ENCODE measurements at places on chromosomes 7 and 10.

DNA sequence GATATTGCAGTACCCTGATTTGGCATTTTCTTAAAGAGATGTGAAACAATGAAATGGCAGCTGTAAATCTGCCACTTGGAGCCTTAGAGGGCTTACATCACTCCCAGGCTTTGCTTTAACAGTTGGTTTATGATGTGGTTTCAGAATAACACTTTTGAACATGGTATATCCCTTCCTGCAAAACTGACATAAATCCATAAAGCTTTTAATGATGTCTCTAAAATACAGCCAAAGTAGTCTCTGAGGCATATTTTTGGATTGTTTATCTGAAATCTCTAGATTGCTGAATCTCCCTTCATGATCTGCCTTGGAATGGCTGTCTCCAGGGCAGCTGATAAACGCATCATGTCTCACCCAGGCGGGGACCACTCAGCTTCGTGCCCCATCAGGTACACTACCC lies 377.8 kb upstream of the C7orf33 start:
- DNase-seq: no peak

DNA sequence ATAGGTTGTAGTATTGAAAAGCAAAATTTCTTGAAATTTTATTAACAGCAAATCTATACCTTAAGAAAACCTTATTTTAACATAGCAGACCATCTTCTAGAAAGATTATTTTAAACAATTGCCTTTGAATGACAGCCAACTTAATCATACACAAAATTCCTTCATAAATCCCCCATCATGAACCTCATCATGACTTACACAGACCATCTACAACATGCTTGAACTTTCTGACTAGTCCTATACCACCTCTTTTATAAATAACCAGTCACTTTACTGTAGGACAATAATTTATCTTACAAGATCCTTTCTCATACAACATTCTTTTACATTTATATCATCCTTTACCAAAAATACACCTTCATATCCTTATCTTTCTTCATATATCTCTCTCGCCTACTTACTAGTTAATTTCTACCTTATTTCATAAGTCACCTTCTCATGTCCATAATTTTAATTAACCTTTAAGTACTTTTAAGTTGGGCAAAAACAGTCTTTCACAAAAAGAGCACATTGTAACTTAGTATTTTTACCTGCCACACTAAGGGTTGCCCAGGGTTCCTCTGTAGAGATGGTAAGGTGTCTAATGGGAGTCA lies 16.6 kb upstream of the PTN start:
- DNase-seq: no peak

DNA sequence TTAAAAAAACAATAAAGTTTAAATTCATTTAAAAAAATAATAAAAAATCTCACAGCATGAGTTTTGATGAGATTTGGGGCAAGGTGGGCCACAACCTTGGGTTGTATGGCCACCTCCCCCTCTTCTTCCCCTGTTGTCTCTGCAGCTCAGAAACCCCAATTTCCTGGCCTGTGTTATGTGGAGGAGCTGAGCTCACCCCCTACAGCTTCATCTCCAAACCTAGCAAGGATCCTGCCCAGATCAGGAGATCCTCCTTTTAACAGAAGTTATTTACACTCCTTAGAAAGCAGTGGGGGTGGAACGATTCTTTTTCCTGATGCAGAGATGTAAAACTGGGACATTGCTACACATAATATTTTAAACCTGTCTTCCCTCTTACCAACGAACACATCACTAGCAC lies 6.9 kb upstream of the SH2D4B start:
- no peak for DNase-seq

DNA sequence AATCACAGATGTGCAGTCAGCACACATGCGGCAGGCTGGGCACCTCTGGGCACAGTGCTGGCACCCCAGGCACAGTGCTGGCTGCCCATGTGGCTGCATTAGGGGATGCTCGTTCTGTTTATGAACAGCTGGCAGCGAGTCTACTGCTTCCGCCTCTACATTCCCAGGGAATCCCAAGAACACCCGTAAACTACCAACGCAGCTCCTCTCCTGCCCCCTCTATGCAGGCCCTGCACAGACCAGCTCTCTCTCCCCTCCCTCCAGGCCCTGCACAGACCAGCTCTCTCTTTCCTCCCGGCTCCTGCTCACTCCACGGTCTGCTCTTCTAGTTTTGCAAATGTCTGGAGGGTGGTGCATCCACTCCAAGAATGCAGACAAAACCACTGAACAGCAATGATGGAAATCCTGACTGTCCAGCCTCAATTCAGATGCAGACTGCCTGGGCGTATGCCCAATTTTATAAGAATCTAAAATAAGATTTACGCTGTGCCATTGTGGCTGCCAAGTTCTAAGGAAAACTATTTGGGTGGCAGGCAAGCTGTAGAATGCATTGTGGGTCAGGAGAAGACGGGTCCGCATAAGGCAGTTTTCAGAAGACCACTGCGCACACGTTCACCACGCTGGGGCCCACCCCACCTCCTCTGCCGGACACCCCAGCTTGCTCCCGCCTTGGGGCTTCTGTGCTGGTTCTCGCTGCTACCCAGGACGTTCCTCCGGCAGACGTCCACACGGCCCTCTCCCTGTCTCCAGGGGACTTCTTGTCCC lies 234.6 kb downstream of the ZMYND11 start:
- no peak for DNase-seq

GRCh38 chr7:95593343-95593742 lies 3.0 kb downstream of the PDK4 start:
- no peak for DNase-seq

GRCh38 chr10:604716-605631 lies 84.5 kb downstream of the DIP2C start:
- DNase-seq: no peak

- peak; percentile 24 for DNase-seq
Observed at GRCh38 chr7:154960063-154960790, 42.7 kb downstream of the PAXIP1 start.

- no peak for DNase-seq
Observed at GRCh38 chr10:63822496-63822895, 301.3 kb downstream of the REEP3 start.

DNA sequence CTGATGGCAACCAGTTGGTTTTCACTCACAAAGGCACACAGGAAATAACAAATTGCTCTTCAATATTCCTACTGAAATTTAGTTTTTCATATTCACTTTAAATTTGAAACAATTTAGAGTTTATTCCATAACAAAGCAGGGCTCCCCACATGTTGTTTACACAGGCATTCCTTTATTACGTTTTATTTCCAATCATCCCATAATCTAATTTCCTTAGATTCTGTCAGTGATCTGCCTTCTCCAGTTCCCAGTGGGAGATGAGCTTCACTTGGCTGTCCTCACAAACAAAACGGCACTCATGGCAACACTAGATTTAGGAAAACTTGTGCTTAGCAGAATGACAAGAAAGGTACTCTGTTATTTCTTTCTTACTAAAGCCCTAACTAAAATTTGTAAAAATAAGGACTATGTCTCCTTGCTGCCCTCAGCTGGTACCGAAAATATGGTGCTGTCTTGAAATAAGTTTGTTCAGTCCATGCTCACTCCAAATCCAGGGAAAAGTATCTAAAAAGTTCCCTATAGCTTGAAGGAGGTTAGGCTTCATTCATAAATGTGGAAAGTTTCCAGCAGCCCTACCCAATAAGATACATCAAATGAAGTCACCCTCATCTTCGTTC lies 23.0 kb downstream of the PHYH start:
- no peak for DNase-seq

DNA sequence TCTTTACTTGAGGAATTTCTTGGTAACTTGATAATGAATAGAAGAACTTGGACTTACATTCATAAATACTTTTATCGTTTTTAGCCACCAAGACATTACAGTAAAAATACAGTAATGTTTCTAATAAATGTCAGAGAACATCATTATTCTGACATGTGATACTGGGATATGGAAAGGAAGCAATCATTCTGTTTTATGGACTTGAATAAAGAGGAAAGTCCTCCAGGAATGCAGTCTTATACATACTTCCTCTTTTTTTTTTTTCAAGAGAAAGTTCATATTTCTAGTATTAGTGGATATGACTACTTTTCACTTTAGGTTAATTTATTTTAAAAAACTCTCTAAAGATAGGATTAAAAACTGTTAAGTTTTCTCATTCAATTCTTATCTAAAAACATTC lies 220.0 kb upstream of the SEMA3C start:
- no peak for DNase-seq

DNA sequence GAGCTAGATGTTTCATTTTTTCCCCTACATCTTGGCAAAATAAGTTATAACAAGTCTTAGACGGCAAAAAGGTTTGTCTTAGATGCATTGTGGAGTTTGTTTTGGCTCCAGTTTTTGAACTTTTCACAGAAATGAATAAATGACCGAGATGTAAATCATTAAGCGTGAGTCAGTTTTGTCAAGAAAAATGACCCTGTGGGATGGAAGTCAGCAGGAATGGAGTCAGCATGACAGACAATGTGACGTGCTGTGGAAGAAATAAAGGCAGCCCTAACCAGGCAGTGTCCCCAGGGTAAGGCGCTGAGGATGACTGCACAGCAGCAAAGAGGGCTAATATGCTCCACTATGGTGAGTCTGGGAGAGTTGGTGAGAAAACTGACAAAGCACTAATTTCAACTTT lies 163.2 kb downstream of the NOC3L start:
- no peak for DNase-seq

GRCh38 chr10:63697956-63698786 lies 177.0 kb downstream of the REEP3 start:
- DNase-seq: no peak

DNA sequence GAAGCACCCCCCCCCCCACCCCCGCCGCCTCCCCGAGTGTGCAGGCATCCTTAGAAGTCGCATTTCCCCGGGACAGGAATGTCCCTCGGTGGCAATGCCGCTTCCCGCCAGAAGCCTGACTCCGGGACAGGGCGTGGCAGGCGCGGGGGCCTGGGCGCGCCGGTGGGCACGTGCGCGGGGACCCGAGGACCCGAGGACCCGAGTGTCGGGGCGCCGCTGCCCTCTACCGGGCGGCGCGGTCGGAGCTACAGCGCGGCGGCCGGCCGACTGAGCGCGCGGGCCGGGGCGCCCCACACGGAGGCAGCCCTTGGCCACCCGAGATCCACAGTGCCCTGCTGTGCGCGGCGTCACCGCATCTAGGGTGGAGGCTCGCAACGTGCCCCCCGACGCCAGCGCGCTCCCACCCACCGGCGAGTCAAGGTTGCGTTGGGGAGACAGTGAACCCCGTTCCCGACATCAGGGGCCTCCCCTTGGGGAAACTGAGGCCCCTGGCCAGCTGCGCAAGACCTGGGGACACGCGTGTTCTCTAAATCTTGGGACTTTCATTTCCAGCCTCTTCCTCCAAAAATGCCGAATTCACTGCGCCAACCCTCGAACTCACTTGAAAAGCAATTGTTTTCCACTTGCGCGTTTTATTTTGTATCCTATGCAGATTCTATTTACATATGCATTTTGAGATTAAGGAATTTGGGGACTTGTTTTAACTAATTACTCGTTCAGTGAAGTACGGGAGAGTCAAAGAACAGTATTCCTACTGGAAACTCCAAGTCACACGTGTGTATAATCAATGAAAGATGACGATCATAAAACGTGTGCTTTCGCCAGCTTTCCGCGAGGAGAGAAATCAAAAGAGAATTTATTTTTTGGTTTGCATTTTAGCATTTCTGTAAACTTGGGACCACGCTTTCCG lies 3.1 kb upstream of the CUX1 start:
- DNase-seq: peak; percentile 82

DNA sequence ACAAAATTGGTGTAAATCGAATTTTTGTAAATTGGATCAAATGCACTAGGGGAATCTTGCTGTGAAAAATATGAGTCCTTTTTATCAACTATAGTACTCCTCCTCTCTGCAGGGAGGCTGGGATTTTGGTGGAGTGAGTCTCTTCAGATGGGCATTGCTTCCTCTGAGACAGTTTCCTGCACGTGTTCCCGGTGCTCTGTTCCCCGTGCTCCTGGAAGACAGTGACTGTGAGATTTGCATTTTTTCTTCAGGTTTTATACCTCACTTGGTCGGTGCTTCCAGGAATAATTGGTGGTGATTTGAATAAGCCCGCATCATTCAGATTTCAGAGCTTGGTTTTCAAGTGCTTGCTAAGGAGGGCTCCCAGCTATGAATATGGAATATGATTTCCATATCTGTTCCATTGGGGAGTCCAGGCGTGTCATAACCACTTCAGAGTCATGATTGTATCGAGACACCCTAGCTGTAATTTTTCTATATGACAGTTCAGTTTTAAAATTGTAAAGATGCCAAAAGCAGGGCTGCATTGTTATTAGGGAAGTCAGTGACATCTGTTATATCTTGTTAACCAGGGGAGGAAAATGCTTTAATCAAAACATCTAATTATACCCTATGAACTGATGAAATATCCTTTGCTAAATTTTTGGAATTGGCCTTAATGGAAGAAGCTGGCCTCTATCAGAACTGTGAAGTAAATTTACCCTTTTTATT lies 12.3 kb downstream of the AUTS2 start:
- no peak for DNase-seq

- DNase-seq: no peak
Observed at GRCh38 chr10:123888256-123888655, 3.4 kb downstream of the CPXM2 start.

- no peak for DNase-seq
Observed at GRCh38 chr10:23195846-23196600, 3.9 kb downstream of the PTF1A start.

DNA sequence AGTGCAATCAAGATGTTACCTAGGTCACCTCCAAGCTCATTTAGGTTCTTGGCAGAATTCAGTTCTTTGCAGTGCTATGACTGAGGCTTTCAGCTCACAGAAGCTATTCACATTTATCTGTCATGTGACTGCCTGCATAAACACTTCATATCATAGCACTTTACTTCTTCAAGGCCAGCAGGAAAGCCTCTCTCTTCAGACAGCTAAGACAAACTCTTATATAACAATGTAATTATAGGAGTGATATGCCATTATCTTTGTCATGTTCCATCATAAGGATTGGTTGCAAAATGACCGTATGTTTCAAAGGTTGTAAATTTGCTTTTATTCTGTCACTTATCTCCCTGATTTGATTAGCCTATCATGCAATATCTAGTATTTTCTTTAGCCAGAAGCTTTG lies 78.8 kb upstream of the TMEM196 start:
- no peak for DNase-seq

- no peak for DNase-seq
Observed at GRCh38 chr7:41125343-41125742, 577.5 kb downstream of the INHBA start.

DNA sequence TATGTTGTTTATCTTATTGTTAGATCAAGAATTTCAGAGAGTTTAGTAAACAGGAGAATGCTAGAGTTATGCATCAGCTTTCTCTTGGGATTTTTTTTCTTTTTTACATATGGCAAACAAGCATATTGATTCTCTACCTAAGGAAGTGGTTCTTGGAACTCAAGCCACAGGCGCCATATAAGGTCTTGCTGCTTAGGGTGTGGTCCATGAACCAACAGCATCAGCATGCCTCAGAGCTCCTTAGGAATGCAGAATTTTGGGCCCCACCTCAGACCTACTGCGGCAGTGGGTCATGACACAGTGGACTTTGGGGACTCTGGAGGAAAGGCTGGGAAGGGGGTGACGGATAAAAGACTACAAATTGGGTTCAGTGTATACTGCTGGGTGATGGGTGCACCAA lies 230.8 kb downstream of the SKAP2 start:
- no peak for DNase-seq
